Activated T-cell treated with anti-CD3 and anti-CD28 coated beads, Interleukin-2, amount 50 U/mL, for 24 hours (primary cell): ENCODE measurements at places on chromosomes 4 and X.

DNA sequence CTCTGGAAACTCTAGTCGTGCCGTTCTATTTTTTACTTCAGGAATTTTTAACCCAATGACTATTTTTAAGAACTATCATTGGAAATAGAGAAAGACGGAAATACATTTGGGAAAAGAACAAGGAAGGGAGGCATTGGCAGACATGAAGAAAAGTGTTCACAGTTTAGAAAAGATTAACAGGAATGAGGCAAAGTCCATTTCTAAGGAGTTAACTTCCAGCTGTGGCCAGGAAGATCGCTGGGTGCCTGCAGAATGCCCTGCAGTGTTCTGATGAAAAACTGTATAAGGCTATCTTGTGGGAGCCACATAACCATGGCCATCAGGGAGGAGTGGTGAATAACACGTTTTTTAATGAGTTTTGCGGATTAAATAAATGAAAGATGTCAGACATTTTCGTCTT lies 150.6 kb upstream of the VCX3A start:
- DNase-seq = no peak

- DNase-seq = no peak
Measured at GRCh38 chrX:19094654-19095053, 27.6 kb downstream of the ADGRG2 start.

DNA sequence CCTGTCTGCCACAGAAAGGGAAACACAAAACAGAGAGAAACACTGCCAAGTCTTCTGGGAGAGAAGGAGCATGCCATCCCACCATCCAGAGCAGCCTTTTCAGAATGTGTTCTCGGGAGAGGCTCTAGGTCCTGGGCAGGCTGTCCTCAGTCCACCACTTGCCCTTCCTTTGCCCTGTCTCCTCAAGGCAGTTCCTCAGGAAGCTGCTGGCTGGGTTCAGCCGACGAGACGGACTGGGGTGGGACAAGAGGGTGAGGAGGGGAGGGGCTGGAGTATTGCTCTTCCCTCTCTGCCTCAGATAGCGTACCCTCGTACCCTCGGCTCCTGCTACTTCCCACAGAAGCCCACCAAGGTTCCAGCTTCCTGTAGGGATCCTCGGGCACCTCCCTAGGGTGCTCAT lies 26.6 kb upstream of the LGI2 start:
- no peak for DNase-seq

GRCh38 chrX:66602381-66602938 lies 36.4 kb downstream of the EDA2R start:
- no peak for DNase-seq

GRCh38 chr4:123546573-123547060 lies 150.0 kb downstream of the SPRY1 start:
- DNase-seq = no peak
